Stimulated activated CD8-positive, alpha-beta memory T cell treated with anti-CD3 and anti-CD28 coated beads, Interleukin-15, amount 100 ng/mL, for 4 hours (primary cell): ENCODE measurements at places on chromosomes 7 and 10.

- no peak for DNase-seq
These were observed 39.2 kb downstream of the GNAT3 start for GRCh38 chr7:80472491-80473200.

GRCh38 chr7:135434047-135434446 lies 75.9 kb downstream of the CNOT4 start:
- DNase-seq, result no peak

- no peak for DNase-seq
These were observed 259.1 kb upstream of the MINDY3 start for GRCh38 chr10:16119445-16119844.

- no peak for DNase-seq
These were observed 77.6 kb upstream of the MAGI2 start for GRCh38 chr7:79531116-79531515.

- DNase-seq, result no peak
These were observed 18.1 kb downstream of the NOC3L start for GRCh38 chr10:94344522-94345122.

DNA sequence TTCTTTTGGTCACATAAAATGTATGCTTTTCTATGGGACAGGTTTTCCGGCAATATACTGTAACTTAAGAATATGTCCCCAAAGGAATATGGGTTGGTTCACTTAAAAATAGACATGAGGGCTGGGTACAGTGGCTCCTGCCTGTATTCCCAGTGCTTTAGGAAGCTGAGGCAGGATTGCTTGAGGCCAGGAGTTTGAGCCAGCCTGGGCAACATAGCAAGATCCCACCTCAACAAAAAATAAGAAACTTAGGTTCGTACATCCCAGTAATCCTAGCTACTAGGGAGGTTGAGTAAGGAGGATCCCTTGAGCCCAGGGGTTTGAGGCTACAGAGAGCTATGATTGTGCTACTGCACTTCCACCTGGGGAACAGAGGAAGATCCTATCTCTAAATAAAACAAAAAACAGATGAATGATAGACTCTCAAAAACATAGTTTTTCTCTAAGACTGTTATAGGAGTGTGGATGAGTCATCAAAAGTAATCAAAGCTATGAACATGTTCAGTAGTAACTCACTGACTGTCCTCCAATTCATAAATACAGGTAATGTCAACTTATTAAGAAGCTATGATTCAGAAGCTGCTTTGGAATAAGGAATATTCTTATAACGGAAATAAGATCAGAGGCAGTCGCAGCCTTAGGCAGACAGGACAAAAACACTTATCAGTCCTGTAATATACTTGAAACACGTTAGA lies 2.6 kb upstream of the SEC31B start:
- DNase-seq, result no peak

DNA sequence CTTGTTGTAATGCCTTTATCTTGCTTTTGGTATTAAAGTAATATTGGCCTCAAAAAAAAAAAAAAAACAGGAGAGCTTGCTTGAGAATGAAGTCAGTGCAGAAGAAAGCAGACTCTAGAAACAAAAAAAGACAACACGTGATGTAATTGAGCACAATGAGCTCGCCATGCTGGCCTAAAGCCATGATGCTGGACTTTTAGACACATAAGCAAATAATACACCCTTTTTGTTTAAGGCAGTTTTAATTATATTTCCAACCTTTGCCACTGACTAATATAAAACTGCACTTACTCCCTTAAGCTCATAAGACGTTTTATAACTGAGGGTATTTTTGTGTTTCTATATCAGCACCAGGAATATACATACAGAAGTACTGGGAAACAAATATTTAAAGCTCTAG lies 798.3 kb downstream of the KCNMA1 start:
- no peak for DNase-seq
